ENCODE measurements at places on chromosomes 2 and 18.

- no peak for DNase-seq
These were observed 227.8 kb upstream of the RBBP8 start for GRCh38 chr18:22705328-22705727.

GRCh38 chr2:29753671-29754444 lies 167.5 kb downstream of the ALK start:
- DNase-seq: no peak

DNA sequence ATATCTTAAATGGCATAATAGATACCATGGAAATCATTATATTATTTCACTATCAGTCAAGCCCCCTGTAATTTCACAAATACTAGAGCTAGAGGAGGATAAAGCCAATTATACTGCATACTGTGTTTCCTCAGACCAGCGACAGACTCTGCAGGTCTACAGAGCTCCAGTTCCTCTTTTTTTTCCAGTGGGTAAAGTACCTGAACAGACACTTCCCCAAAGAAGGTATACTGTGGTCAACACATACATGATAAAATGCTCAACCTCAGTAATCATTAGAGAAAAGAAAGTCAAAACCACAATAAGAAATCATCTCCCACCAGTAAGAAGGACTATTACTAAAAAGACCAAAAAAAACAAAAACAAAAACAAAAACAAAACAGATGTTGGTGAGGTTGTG lies 44.6 kb downstream of the SCN7A start:
- no peak for DNase-seq

GRCh38 chr2:45885171-45885621 lies 233.7 kb downstream of the PRKCE start:
- no peak for DNase-seq

DNA sequence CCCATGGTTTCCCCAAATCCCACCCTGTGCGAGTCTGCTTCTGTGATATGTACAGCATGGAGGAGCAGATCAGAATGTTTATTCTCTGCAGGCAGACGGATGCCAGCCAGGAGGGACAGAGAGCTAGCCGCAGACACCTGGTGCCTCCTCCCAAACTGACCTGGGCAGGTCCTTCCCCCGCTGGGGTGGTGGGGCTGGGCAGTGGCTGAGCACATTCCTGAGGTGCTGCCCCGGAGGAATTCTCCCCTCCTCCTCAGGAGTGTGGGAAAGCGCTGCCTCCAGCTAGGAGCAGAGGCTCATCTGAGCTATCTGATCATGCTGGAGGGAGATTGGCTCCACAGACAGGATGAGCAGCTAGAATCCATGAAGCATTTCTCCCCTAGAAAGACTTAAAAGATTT lies 21.7 kb downstream of the C2orf92 start:
- no peak for DNase-seq

- no peak for DNase-seq
These were observed 101.2 kb downstream of the UBR3 start for GRCh38 chr2:169928463-169928864.

DNA sequence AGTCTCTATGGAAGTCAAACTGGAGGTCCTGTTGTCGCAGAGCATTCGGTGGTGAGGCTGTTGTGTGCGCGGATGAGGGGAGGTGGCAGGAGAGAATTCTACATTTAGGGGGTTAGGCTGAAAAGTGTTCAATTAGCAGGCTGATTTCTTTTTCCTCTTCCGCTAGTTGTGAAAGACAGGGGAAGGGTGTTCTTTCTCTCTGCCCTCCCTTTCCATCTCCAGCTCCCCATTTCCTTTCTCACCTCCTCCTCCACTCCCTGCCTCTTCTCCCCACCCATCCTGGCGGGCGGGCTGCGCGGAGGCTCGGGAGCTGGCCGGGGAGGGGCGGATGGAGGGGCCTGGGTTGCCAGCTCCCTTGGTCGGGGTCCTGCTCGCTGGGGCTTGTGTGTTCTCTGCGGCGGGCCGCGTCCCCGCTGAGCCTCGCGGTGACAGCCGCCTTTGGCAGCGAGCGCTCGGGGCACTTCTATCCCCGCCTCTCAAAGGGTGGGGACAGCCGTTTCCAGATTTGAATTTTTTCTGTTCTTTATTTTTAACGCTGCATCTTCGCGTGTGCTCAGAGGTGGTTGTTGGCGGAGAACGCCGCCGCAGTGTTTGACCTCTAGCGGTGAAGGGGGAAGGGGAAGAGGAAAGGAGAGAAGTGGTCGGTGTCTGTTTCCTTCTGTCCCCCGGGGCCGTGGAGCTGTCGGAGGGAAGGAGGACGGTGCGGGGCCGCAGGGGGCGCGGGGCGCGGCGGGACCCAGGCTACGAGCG lies 3.6 kb downstream of the SOX11 start:
- no peak for DNase-seq

GRCh38 chr18:79600596-79600995 lies 79.0 kb upstream of the CTDP1 start:
- no peak for DNase-seq

- DNase-seq: no peak
These were observed 85.4 kb upstream of the CABLES1 start for GRCh38 chr18:23049698-23050373.

- no peak for DNase-seq
These were observed 24.0 kb upstream of the PELI1 start for GRCh38 chr2:64168201-64168600.

- DNase-seq: no peak
These were observed 29.0 kb downstream of the ZC3H6 start for GRCh38 chr2:112304298-112304941.

DNA sequence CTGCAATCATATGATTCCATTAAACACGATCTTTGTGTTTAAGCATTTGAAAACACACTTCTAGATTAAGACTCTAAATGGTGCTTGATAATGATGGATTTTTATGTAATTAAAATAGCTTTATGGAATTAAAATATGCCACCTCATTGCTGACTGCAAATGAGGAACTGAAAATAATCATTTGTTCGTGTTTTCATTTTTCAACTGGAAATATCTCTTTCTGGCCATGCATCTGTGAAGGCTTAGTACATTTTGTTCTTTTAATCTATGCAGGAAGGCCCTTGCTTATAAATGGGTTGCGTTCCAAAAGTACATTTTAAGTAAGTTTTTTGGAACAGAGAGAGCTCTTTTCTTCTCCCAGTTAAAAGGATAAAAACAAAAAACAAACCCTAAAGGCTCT lies 125.5 kb downstream of the MC4R start:
- no peak for DNase-seq

GRCh38 chr2:241877989-241878970 lies 8.8 kb downstream of the RTP5 start:
- DNase-seq: peak; percentile 71

DNA sequence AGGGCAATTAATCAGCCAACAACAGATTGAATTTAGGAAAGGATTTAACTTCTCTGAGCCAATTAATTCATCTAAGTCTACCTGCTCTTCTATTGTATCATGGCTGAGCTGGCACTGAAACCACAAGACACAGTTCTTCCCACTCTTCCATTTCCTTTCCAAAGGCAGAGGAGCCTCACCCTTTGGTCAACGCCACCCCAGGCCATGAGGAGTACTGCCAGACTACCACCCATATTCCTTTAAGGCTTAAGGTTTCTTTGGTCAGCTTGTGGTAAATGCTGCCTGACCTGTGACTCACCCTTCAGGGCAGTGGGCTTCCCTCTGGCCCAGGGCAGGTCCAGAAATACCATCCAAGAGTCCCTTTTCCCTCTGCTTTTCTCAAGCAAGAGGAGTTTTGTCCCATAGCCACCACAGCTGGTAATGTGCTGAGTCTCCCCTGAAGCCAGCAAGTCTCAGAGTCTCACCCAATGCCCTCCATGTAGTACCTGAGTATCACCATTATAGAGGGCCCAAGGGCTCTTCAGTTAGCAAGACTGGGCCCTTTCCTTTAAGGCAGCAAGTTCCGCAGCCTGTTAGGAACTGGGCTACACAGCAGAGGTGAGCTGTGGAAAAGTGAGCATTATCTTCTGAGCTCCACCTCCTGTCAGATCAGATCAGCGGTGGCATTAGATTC lies 900.5 kb upstream of the CRIM1 start:
- no peak for DNase-seq

DNA sequence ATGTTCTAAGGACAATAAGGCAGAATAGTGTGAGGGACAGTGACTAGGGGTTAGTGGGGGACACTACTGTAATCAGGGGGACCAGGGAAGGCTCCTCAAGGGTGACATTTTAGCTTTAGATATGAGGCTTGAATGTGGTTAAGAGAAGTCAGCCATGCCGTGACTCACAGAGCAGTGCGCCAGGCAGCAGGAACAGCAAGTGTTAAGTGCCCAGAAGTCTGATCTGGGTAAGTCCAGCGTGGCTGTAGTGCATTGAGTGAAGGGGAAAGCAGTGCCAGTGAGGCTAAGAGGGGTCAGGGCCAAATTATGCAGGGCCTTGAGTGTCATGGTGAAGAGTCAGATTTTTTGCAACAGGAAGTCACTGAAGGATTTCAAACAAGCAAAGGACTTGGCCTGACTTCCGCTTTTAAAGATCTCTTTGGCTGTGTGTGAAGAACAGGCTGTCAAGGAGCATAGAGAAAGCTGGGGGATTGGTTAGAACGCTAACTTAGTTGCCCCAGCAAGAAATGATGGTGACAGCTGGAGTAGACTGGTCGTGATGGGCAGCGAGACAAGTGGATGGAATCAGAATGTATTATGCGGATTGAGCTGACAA lies 151.5 kb downstream of the MSH2 start:
- DNase-seq: no peak

- peak; percentile 63 for DNase-seq
These were observed 55.8 kb downstream of the ASXL2 start for GRCh38 chr2:25822190-25823117.

DNA sequence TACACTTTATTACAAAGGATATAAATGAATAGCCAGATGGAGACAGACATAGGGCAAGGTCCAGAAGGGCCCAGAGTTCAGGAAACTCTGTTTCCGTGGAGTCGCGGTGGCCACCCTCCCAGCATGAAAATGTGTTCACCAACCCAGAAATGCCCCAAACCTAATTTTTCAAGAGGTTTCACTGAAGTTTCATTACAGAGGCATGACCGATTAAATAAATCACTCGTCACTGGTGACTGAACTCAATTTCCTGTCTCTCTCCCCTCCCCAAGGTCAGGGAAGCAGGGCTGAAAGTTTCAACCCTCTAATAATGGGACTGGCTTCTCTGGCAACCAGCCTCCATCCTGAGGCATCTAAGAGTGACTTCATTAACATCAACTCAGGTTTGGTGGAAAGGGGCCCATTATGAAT lies 22.4 kb downstream of the USP40 start:
- DNase-seq: no peak

DNA sequence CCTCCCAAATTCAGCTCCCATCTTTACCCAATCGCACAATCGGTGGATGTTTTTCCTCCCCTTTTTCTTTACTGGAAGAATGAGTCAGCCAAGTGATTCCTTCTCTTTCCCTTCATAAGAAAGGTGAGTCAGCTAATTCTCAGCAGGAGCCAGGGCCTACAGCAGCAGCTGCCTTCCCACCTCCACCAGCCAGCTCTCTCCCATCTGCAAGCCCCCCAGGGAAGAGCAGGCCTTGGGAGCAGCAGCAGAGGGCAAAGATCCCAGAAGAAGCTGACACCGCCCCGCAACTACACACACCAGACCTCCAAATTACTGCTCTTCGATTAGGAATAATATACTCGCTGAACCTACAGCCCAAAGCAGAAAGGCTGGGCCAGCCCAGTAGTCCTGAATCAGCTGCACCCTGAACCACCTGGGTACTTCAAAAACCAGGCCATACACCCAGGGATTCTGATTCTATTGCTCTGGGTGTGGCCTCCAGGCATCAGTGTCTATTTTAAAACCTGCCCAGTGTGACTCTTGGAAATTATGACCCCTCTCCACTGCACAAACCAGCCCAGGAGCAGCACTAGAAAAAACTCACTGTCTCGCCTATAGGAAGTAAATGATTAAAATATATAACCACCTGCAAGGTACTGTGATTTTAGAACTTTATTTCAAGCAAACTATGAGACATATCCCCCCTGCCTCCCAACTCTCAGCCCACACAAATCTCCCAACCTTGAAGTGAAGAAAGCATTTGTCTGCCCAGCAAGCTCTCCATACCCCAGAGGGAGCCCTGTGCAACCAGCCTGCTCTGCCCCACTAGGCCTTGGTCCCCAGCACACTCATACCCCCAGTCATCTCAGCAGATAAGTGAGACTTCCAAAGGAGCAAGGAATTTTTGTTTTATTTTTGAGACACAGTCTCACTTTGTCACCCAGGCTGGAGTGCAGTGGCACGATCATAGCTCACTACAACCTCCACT lies 7.3 kb downstream of the SFXN5 start:
- no peak for DNase-seq

DNA sequence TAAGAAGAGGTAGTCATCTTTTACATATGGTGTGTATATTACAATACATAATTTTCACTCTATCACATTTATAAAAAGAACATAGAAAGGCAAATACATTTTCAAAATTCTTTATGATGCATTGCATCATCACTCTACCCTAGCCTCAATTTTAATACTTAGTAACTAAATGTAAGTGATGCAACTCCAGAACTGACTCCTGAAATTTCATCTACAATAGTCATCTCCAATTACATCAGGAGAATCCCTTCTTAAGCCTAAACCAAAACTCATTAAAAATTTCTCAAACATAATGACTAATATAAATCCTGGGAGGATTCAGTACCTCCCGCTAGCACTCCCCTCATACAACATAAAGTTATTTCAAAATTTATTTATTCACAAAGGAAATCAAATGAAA lies 15.9 kb downstream of the TMX3 start:
- no peak for DNase-seq

- DNase-seq: no peak
These were observed 290.8 kb downstream of the GBX2 start for GRCh38 chr2:235877275-235877802.

DNA sequence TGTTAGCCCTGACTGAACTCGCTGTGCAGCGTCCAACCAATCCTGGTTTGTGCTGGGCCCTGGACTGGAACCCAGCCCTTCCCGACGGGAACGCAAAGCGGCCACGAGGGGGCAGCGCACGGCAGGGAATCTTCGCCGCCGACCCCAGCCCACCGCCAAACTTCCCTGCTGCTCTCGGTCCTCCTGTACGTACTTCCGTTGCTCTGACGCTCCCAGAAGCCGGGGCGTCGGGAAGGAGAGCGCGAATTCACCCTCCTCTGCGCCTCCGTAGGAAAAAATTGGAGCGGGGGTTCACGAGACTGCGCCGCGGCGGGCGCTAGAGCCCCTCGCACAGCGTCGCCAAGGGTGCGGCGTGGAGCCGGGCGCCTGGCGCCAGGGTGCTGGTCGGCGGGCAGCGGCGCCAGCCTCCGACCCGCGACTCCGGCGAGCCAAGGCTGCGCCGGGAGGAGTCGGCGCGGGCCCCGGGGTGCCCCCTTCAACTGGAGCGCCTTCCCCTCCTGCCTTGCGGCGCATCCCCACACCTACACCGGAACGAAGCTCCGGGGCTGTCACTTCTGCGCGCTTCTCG lies 873 bp upstream of the SH3RF3 start:
- DNase-seq: peak; percentile 66

DNA sequence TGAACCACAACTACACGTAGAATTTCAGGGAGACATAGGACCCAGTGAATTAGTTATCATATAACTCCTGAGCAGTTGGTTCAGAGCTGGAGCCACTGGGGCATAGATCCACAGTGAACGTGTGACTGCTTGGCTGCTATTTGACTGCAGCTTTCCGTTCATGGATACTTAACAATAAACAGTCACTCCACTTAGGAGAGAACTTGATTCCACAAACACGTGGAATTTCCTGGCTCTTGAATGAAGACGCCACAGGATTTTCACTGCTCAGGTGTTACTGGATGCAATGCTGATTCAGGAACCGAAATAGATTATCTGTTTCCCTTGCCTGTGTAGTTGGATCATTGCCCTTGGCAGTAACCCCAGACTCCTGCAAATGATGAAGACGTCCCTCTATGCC lies 679.1 kb upstream of the ZEB2 start:
- DNase-seq: no peak

GRCh38 chr18:33755391-33755790 lies 177.4 kb downstream of the ASXL3 start:
- DNase-seq: no peak

Measured in activated CD4-positive, alpha-beta T cell treated with anti-CD3 and anti-CD28 coated beads, Interleukin-2, amount 50 U/mL, for 1 hour (primary cell).